ENCODE measurements at places on chromosomes 6 and 20.

GRCh38 chr6:75023634-75024033 lies 182.2 kb downstream of the COL12A1 start:
- no peak for DNase-seq

- no peak for DNase-seq
These were observed 70.9 kb downstream of the BMP7 start for GRCh38 chr20:57195469-57196100.

- DNase-seq: no peak
These were observed 995.3 kb upstream of the FLRT3 start for GRCh38 chr20:15332711-15333160.

DNA sequence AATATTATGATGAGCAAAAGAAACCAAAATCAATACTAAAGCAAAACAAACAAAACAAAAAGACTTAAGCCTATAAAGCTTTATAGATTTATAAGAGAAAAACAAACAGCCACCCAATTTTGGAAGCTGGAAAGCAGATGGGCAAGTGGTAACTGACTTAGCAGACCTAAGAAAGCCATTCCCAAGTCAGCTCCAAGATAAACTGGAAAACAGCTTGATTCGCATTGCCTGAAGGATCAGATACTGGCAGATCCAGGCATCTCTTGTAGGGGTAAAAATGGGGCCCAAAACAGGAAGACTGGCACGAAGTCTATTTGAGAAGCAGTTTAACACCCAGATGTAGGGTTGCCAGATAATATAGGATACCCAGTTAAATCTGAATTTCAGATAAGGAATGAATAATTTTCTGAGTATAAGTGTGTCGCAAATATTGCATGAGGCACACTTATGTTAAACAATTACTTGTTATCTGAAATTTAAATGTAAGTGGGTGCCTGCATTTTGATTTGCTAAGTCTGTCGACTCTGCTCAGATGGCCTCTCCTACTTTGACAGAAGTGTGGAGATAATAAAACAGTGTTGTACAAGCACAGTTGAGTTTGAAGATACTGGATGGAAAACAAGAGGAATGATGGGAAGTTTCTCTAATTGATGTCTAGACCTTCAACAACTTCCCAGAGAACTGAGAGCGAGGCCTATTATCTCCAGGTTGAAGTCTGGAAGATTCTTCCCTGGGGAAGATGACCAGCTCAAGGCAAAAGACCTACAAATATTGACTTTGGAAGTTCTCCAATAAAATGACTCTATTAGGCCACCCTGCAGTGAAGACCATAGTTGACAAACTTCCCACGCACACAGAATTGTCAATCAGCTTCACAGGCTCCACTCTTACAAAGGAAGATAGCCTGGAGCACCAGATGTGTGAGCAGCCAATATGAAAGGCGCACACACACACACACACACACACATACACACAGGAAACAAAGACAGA lies 113.4 kb downstream of the FAM50B start:
- DNase-seq: no peak

DNA sequence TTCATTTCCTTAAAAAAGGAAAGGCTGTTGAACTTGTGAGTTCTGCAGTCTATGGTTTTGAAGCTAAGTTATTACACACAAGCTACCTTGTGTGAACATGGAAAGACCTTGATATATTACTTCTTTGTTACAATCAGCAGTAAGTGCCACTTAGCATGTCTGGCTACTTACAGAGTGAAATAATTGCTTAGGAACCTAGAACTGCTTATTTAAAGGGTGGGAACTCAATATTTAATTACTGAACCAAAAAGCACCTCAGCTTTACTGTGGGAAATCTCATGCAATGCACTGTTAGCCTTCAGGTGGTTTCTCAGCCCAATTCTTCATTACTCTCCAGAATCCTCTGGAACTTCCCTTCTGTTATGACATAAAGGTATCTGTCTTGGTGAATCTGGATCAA lies 17.9 kb downstream of the PERP start:
- DNase-seq: no peak

GRCh38 chr6:162029873-162030576 lies 697.5 kb downstream of the PRKN start:
- no peak for DNase-seq

- DNase-seq: no peak
These were observed 53.6 kb upstream of the FRMD1 start for GRCh38 chr6:168132531-168133167.

GRCh38 chr20:15076785-15077184 lies 739.4 kb upstream of the FLRT3 start:
- no peak for DNase-seq
